Keratinocyte (primary cell): ENCODE measurements at places on chromosomes 7 and 10. TPM values are rescaled to one million over a fixed set of nuclear protein-coding genes. Genes with fewer than 3 reads are reported as not detected.

DNA sequence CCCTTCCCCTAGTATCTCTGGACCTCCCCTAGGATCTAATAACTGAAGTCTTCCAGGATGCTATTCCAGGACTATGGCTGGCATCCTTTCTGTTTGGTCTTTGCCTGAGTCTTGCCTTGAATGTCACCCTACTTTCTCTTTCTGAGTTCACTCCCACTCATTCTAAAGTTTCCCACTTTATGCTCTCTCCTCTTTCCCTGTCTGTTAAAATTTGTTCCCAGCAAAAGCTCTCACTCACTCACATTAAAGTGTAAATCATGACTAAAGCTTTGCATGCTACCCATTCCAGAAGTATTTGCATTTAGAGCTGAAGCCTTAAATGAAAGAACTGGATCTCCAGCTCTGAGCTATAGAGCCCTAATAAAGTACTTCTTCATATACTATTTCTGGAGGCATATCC, 42.1 kb upstream of the RAPGEF5 start:
- no peak for DNase-seq

GRCh38 chr7:1136841-1137516, 23.0 kb downstream of the ZFAND2A start:
- no peak for DNase-seq

DNA sequence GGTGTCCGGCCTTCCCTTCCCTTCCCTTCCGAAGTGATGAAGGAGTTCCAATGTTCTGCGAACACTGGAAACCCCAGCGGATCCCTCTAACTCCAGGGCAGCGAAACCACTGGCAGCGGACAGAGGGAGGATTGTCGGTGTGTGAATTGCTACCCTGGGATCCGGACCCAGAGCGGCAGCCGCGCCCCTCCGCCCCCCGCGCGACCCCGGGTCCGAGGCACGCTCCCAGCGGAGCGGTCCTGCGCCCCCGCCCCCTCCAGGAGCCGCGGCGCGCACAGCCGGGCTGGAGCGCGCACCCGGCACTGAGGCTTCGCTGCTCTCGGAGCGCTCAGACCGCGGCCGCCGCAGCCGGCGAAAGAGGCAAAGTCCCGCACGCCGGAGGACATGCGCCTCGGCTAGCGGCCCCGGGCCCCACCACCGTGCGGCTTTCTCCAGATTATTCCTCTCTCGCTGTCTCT, at the start of gene PTPRZ1:
PTPRZ1 (plus strand) TSS at position 331 of the 458 bp plus-strand sequence. CDS start 339 bp downstream, outside the sequence.
- no peak for DNase-seq

- no peak for DNase-seq
Observed at GRCh38 chr7:51457079-51457478, 140.5 kb upstream of the COBL start.

GRCh38 chr10:63525021-63525420, 3.8 kb downstream of the REEP3 start:
- no peak for DNase-seq

- DNase-seq = no peak
Observed at GRCh38 chr10:98800263-98800662, 353.5 kb upstream of the HPS1 start.

GRCh38 chr10:92699518-92700381, 10.0 kb downstream of the HHEX start:
- DNase-seq = no peak

RBM20 gene
- 0.01 to 0.04 TPM (median 0.01 TPM) in 3 replicates for polyA plus RNA-seq
